ENCODE measurements at places on chromosomes 5 and 9. TPM values are rescaled to one million over a fixed set of nuclear protein-coding genes. Genes with fewer than 3 reads are reported as not detected.

RASEF gene
- not detected for total RNA-seq

PKN3 gene
- total RNA-seq: 2.6 TPM

GABRP gene
- not detected for total RNA-seq

SPATA31D4 gene
- total RNA-seq: not detected

TMEM141 gene
- total RNA-seq: 53.4 TPM

DRD1 gene
- total RNA-seq: not detected

PHYHD1 gene
- total RNA-seq: 2.2 TPM

SLC25A2 gene
- total RNA-seq: 0.91 TPM

PCDHA9 gene
- not detected for total RNA-seq

DNA sequence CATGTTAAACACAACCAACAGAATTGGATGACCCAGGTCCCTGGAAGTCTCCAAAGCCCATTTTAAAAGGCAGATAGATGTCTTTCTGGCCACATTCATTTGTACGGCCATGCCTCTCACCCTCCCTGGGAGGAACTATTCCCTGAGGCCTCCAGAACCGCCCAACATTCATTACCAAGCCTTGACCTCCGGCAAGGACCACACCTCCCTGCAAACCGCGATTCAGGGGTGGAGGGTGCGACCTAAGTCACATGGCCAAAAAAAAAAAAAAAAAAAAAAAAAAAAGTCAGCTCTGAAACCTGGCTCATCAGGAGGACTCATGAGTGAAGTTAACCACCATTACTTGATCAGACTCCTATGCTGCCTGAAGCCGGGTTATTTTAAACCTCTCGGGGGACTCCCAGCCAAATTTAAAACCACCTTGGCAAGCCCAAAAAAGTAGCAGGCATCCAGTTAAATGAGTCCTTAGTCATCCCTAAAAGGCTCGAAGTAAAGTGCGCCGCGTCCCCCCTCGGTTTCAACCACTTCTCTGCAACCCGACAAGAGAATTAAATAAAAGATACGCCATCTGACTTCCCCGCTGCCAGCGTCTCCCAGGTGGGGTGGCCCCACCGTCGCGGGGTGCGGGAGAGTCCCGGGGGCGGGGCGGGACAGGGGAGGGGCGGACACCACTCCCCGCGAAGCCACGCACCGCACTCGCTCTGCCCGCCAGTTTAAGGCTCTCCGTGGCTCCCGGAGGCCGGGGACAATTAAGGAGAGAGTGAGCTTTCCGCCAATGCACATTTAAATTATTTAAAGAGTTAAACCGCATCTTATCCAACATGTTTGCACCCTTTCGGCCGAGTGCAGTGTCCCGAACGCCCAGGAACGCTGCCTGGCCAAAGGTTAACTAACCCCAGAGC lies 2.3 kb downstream of the KLF9 start:
- H3K36me3 ChIP-seq: no peaks in the 10 kb centered on the region
- H3K4me1 ChIP-seq: peaks cover 57% of the 10 kb centered on the region
- H3K4me3 ChIP-seq: peak overlapping the region; percentile 95
- no peaks in the 10 kb centered on the region for H3K27me3 ChIP-seq
- peak overlapping the region; percentile 98 for H3K27ac ChIP-seq

- no peak for DNase-seq
- H3K27me3 ChIP-seq: no peaks in the 10 kb centered on the region
- no peak overlapping the region for H3K4me3 ChIP-seq
- H3K27ac ChIP-seq: no peak overlapping the region
- H3K36me3 ChIP-seq: no peaks in the 10 kb centered on the region
Observed at GRCh38 chr9:134708672-134709038, 67.1 kb downstream of the COL5A1 start.

GRCh38 chr9:92774274-92774673 lies 9.6 kb upstream of the BICD2 start:
- no peak overlapping the region for H3K27ac ChIP-seq
- peaks cover 20% of the 10 kb centered on the region for H3K4me1 ChIP-seq
- no peak for DNase-seq
- no peak overlapping the region for H3K4me3 ChIP-seq

- no peaks in the 10 kb centered on the region for H3K27me3 ChIP-seq
- no peak for DNase-seq
- H3K27ac ChIP-seq: no peak overlapping the region
Observed at GRCh38 chr5:136909906-136910305, 544.6 kb upstream of the TRPC7 start.

GRCh38 chr5:20276061-20276958 lies 288.3 kb upstream of the CDH18 start:
- DNase-seq: no peak
- H3K27ac ChIP-seq: no peak overlapping the region
- no peaks in the 10 kb centered on the region for H3K4me1 ChIP-seq
- no peaks in the 10 kb centered on the region for H3K27me3 ChIP-seq
- no peaks in the 10 kb centered on the region for H3K36me3 ChIP-seq

DNA sequence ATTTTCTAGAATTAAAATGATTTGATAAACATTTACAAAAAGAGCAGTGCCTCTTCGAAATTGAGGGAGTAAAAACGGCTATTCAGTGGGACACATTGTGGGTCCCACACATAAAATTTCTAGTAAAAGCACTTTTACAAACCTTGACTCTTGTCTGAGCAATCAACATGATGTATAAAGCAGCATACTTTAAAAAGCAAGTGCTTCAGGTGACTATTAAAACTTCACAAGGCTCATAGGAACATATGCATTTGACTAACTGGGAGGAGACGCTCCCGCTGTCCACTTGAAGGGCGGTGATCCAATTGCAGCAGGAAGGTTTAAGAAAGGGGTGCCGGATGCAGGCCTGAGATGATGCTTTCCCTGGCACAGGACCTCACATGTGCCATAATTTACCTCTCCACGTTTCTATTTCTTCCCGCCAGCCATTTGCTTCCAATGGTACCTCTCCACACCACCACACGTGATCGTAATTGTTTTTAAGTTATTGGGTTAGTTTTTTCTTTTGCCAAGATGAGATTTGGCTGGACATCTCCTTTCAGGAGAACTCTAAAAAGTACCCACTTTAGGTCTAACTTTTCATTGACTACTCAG lies 1.8 kb downstream of the MCTP1 start:
- no peaks in the 10 kb centered on the region for H3K36me3 ChIP-seq
- peaks cover 20% of the 10 kb centered on the region for H3K27me3 ChIP-seq
- no peak for DNase-seq
- H3K4me3 ChIP-seq: no peak overlapping the region

DNA sequence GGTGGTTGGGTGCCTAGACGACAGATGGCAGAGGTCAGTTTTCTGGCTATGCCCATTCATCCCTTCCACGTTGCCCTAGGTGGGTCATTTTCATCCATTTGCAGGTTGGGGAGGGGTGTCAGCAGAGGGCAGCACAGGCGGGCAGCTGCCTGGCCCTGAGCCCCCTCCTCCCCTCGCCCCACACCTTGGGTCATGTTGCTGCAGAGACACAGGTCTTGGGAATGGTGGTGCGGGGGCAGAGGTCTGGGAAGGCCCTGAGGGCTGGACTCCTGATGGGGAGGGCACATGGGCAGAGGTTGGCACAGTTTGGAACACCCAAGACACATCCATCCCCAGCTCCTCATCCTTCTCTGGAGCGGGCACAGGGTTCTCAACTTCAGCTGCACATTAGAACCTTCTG lies 103.2 kb upstream of the LMX1B start:
- no peak overlapping the region for H3K4me3 ChIP-seq
- H3K27me3 ChIP-seq: peaks cover 12% of the 10 kb centered on the region
- peaks cover 10% of the 10 kb centered on the region for H3K4me1 ChIP-seq
- H3K27ac ChIP-seq: no peak overlapping the region
- no peaks in the 10 kb centered on the region for H3K36me3 ChIP-seq

DNA sequence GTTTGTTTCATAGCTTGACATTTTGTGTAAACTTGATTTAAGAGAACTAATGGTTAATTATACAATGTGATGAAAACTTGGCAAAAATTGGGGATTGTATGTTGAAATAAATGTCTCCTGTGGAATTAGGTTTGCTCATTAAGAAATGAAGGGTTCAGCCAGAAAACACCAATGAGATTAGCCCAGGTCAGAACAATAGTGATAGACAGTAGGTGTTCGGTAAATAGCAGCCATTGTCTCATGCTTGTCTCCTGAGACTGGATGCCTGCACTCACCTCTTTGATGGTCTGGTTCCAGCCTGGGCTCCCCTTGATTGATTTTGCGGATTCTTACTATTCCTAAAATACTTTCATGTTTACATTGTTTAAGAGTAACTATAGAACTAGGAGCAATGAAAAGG lies 135.5 kb downstream of the FBN2 start:
- no peaks in the 10 kb centered on the region for H3K4me1 ChIP-seq
- no peaks in the 10 kb centered on the region for H3K27me3 ChIP-seq
- H3K4me3 ChIP-seq: no peak overlapping the region

- no peaks in the 10 kb centered on the region for H3K36me3 ChIP-seq
- no peaks in the 10 kb centered on the region for H3K27me3 ChIP-seq
- no peak overlapping the region for H3K4me3 ChIP-seq
- peaks cover 19% of the 10 kb centered on the region for H3K4me1 ChIP-seq
- DNase-seq: no peak
Observed at GRCh38 chr5:135402031-135402430, 3.0 kb upstream of the MACROH2A1 start.

Measured in CD4-positive, alpha-beta memory T cell (primary cell).